ENCODE measurements at places on chromosomes 6 and 20. TPM values are rescaled to one million over a fixed set of nuclear protein-coding genes. Genes with fewer than 3 reads are reported as not detected.

ROMO1 gene
- total RNA-seq: 111 TPM

VIP gene
- total RNA-seq: not detected

SMIM26 gene
- 70.3 TPM for total RNA-seq

TMEM14A gene
- 18.1 TPM for total RNA-seq

FKBP1C gene
- not detected for total RNA-seq

CTCFL gene
- not detected for total RNA-seq

CASS4 gene
- 5.1 TPM for total RNA-seq

SLC17A9 gene
- 17.5 TPM for total RNA-seq

AVP gene
- 0.45 TPM for total RNA-seq

POPDC3 gene
- not detected for total RNA-seq

KCNK5 gene
- 15.8 TPM for total RNA-seq

LY6G6F gene
- not detected for total RNA-seq

ACTR5 gene
- 7.2 TPM for total RNA-seq

All from activated naive CD4-positive, alpha-beta T cell treated with anti-CD3 and anti-CD28 coated beads, Interleukin-2, amount 50 U/mL, for 72 hours (primary cell).